Stimulated activated CD4-positive, alpha-beta T cell treated with anti-CD3 and anti-CD28 coated beads, Interleukin-1b, Interleukin-23, amount 100 ng/mL, for 1 hour (primary cell): ENCODE measurements at places on chromosomes 5 and 9.

DNA sequence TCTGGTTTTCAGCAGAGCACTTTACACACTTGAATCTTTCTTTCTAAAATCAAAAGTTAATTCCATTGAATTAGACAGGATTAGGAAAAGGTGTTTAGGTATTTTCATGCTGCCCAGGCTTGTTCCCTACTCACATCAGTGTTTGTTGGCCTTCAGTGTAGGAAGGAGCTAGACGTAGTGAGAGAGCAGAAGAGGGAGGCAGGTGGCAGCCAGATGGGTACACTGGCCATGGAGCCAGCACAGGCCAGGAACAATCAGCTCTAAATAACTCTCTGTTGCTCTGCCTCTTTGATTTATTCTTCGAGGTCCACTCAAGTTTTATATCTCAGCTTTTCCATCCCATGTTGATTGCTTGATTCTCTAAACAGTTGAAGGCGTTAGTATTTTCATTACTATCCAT is 529.6 kb downstream of the PSAT1 start:
- DNase-seq = no peak

- DNase-seq = no peak
Measured at GRCh38 chr9:35859310-35859989, 10.8 kb downstream of the OR13J1 start.

GRCh38 chr5:18051953-18052352 is 417.7 kb downstream of the TAF11L14 start:
- DNase-seq = no peak

DNA sequence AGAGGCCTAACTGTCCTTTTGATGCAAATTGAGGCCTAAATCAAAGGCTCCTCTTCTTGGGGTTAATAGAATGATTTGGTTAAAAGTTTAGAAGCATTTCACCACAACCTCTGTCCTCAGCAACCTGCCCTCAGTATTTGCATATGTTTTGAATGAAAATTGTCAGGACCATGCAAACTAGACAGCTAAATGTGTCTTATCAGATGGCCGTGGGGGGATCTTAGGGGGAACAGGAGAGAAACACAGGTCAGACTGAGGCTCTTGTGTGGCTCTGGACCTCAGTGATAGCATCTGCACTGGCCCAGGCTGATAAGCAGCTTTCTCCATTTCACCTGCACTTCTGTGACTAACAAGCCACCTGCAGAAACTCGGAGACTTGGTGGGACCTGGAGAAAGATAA is 49.0 kb downstream of the FOXI1 start:
- DNase-seq = no peak

DNA sequence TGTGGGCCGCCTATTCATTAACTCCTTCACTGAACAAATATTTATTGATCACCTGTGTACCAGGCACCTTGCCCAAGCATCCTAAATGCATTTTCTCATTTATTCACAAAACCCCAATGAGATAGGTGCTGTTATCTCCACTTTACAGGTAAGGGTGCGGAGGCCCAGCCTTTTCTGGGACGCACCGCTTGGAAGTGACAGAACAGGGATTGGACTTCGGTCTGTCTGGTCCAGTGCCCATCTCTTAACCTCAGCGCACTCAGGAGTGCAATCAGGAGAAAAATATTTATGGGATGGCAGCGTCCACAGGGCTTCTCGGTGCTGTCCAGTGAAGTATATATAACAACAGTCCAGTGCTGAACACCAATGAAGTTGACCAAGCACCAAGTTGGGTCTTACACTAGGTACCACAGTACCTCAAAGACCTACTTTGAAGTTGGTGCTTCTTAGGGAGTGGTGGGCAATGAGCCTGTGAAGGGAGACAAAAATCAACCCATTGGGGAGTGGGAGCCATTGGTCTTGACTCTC is 18.9 kb upstream of the GARNL3 start:
- no peak for DNase-seq

GRCh38 chr5:145982572-145983318 is 46.4 kb downstream of the SH3RF2 start:
- no peak for DNase-seq

- DNase-seq = no peak
Measured at GRCh38 chr5:54516051-54516655, 1.4 kb upstream of the SNX18 start.

GRCh38 chr9:114677418-114677817 is 4.6 kb downstream of the TEX48 start:
- DNase-seq = no peak

DNA sequence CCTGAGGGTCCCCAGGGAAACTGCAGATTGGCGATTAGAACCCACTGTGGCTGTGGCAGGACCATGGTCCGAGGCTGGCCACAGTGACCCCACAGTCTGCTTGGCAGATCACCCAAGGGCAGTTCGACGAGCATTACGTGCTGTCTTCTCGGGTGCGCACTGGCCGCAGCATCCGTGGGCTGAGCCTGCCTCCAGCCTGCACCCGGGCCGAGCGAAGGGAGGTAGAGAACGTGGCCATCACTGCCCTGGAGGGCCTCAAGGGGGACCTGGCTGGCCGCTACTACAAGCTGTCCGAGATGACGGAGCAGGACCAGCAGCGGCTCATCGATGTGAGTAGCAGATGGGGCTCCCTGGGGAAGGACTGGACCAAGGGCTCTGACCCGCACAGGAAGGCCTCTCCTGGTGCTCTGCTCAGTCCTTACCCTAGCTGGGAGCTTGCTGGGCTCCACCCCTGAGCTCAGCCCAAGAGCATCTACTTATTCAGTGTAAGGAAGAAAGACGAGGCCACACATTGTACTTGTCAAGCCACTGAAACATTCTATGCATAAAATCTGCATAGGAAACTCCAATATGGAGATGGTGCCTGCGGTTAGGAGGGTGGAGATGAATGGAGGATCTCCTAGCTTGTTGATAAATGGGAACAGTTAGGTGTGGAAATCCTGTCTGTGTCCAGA is 21.9 kb downstream of the CKMT2 start:
- no peak for DNase-seq

- DNase-seq = no peak
Measured at GRCh38 chr9:133188843-133189180, 20.2 kb downstream of the OBP2B start.

DNA sequence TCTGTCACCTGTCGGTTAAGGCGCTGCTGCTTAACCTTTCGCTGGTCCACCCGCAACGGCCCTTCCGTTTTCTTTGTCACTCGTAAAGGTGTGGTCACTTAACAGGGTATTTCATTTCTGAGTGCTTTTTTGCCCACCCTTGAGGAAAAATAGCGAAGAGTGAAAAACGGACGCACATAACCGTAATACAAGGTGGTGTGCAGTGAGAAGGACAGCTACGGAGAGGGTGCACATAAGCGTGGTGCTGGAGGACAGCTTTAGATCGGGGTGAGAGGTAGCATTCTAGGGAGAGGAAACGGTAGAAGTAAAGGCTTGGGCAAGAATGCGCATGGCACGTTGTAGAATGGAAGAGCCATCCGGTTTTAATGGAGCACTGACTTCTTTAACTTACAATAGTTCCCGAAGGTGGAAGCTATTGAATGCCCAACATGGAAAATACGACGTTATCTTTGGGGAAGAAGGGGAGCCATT is 761 bp downstream of the CCT5 start:
- DNase-seq = no peak

- no peak for DNase-seq
Measured at GRCh38 chr5:154444556-154445421, 1.0 kb upstream of the SAP30L start.

- no peak for DNase-seq
Measured at GRCh38 chr5:77876862-77877502, 100.8 kb upstream of the TBCA start.

DNA sequence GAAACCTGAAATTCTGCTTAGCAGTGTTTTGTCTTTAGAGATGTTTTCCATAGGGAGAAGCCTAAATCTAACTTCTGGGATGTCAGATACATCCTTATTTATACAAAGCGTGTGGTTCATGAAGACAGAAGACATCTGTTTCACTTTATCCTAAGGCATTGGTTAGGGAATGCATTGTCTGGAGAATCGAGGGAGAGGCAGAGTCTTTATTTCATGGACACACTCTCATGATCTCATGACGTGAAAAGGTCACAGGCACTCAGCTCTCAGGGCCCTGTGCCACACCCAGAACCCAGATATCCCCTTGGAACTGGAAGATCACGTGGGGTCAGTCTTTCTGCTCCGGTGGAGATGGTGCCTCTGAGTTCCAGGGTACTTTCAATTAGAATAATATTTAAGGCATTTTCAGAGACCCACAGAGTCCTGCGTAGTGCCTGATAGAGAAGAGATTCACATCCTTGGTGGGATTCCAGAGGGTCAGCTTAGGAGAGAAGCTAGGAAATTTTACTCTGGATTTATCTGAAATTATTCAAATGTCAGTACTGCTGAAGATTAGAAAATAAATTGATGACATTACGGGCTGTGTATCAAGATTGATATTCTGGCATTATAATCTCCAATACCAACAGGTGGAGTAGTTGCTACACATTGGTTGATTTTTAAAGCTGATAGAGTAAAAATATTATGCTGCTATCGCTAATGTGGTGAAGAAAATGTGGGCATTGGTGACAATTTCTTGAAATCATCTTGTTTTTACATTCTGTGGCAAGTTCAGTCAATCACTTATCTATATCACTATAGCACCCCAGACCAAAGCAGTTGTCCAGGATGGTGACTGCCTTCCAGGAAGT is 378.3 kb downstream of the MTRR start:
- no peak for DNase-seq

- no peak for DNase-seq
Measured at GRCh38 chr9:99114846-99115500, 10.1 kb downstream of the TGFBR1 start.

DNA sequence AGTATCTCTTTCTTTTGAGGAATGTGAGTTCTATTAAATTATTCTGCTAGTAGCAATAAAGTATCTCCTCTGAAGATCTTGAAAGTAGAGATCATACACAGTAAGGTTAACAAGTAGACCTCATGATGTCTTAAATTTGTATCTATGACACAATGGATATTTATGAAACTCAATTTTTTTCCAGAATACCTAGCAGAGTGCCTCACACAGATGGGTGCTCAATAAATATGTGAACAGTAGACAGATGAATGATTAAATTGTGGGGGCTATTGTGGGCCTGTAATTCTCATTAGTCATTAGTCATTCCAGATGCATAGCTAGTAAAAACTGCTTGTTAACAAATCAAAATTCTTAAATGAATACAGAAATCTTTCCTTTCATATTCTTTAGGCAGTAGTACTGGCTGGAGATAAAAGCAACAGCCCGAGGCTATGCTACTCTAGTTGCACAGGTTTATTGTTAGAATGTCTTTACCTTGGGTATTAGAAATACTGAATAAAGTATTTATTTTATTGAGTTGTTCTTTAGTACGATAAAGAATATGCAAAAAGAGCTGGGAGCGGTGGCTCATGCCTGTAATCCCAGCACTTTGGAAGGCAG is 22.0 kb downstream of the CHD1 start:
- DNase-seq = no peak
